ENCODE measurements at places on chromosomes 5 and 9. TPM values are rescaled to one million over a fixed set of nuclear protein-coding genes. Genes with fewer than 3 reads are reported as not detected.

The NRG2 gene
- 5.3 TPM for total RNA-seq

The SLC36A3 gene
- total RNA-seq = not detected

The OR13C3 gene
- total RNA-seq = not detected

The ACSL6 gene
- total RNA-seq = 34.2 TPM

The ABO gene
- total RNA-seq = not detected

The PCA3 gene
- total RNA-seq = 0.82 TPM

GRCh38 chr5:110625376-110625999 lies 101.0 kb downstream of the TMEM232 start:
- peak; percentile 2 for DNase-seq

- no peak for DNase-seq
Observed at GRCh38 chr5:83219077-83219476, 141.7 kb downstream of the XRCC4 start.

- no peak for DNase-seq
Observed at GRCh38 chr5:128002425-128002824, 81.1 kb upstream of the SLC12A2 start.

- no peak for DNase-seq
Observed at GRCh38 chr5:40277161-40277906, 402.4 kb upstream of the PTGER4 start.

DNA sequence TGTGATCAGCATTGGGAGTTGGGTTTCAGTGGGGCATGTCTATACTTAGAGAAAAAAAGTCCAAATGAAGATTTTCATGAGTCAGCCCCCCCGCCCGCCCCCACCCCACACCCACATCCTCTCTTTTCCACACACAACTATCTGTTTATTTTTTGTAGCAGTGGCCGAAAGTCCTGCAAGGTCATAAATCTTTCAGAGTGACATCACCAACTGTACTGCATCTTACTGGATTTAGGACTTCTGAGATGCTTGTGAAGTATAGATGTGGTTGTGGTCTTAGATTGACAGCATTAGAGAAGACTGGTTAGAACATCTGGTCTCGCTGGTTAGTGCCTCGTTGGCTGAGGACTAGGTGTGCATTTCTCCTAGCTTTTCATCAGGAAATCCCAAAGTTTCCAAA lies 7.3 kb upstream of the ROPN1L start:
- no peak for DNase-seq

GRCh38 chr5:149053072-149053695 lies 9.7 kb downstream of the SH3TC2 start:
- DNase-seq = no peak

GRCh38 chr5:150658699-150659265 lies 2.3 kb upstream of the MYOZ3 start:
- DNase-seq = no peak

DNA sequence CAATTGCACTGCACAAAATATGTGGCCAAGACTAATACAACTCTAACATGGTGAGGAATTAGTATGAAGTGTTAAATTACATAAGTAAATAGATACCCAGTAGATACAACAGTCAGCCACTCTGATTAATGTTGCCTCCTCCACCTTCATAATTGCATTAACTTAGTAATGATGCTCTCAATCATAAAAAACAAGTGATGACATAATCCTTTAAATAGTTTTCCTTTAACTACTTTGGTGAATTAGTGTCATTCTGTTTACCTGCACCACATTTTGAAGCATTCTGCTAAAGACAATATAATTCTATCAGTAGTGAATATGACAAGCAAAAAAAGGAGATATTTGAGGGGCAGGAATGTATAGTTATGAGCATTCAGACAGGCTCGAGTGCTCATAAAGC lies 265.9 kb upstream of the SLC24A2 start:
- no peak for DNase-seq

GRCh38 chr5:50744776-50745175 lies 78.3 kb downstream of the PARP8 start:
- no peak for DNase-seq

DNA sequence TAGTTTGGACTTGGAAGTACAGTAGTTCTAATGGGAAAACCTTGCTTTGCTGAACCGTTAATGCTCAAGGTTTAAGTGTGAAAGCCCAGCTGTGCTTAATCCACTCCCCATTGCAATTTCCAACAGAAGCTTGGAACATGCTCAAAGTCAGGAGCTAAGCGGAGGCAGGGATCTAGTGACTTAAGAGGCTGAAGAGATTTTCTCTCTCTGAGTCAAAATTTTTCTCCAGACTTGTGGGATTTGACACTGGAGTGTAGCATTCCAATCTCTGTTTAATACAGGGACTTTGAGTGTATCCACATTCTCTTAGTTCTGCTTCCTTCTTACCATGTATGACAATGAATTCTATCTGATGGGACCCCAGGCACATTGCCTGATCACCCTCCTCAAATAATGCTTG lies 471.8 kb downstream of the KIF4B start:
- no peak for DNase-seq

- DNase-seq = no peak
Observed at GRCh38 chr5:73373814-73374510, 74.6 kb downstream of the FOXD1 start.

GRCh38 chr5:148913985-148914431 lies 87.6 kb downstream of the ADRB2 start:
- DNase-seq = no peak

DNA sequence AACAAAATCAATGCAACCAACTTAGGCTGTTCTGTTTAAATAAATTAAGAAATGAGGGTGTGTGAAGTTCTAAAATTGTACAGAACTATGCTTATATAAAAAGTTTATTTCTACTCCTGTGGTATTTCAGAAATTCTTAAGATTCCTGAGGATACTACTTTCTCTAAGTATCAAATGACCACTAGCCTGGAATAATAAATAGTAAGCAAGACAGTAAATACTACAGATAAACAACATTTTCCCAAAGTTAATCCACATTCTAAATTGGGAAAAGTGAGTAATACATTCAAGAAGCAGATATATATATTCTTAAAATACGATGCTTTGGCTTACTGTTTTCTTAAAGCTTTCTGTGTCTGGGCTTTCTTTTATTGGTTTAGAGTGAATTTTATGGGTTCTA lies 29.5 kb downstream of the CCNH start:
- no peak for DNase-seq

DNA sequence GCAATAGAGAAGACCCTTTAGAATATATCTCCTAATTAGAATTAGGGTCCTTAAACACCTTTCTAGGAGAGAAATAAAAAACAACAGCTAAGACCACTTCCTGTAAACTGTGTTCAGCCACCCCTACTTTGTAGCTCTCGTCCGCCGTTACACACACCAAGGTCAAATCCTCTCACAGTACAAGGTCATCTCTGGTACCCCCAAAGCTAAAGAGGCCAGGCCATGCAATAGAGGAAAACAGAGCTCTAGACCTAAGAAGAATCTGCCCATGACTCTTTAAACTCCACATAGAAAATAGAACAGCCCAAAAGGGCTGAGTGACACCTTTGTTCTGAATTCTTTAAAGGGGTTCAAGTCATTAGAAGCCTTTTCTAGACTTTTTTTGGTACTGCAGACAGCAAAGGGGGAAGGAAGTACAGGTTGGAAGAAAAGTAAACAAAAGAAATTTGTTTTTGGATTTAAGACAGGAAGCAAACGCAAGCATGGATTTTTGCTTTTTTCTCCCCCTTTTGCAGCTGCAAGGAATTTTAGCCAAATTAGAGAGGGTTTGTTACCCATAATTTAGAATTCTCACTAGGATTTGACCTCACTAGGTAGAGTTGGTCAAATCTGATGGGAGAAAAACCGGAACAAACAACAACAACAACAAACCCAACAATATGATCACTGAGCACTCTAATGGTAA lies 13.4 kb upstream of the FANCC start:
- DNase-seq = no peak

DNA sequence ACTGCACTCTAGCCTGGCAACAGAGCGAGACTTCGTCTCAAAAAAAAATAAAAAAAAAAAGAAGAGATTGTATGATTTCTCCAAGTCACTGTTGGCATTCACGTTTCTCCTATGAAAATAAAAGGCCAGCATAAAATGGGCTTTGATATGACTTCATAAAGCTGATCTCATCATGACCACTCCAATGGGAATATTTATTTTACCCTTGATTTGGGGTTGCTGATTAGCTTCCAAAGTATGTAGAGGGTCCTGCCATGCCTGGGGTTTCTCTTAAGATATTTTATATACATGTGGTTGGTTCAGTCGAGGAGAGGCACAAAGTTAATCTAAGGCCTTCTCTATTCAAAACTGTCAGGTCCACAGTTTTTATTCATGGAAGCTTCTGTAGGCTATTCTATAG lies 247.0 kb upstream of the TNC start:
- no peak for DNase-seq

DNA sequence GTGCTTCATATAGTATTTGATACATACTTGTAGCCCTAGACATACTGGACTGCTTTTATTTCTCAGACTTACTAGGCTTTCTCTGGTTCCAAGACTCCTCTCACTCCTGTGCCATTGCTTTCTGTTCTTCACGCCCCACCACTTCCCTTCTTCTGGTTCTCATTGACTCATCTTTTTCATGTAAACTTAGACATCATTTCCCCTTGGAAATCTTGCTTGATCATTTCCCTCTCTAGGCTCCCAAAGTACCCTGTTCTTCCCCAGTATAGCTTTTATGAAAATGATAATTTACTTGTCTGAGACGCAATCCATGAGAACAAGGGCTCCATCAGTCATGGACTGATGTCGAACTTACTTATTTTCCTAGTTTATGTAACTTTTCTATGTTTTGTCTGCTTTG lies 83.5 kb downstream of the TLR4 start:
- DNase-seq = no peak

GRCh38 chr9:99039505-99040182 lies 65.3 kb upstream of the TGFBR1 start:
- no peak for DNase-seq

GRCh38 chr5:137221943-137222342 lies 277.2 kb downstream of the SPOCK1 start:
- no peak for DNase-seq

- DNase-seq = no peak
Observed at GRCh38 chr5:78612227-78613150, 36.1 kb downstream of the LHFPL2 start.

DNA sequence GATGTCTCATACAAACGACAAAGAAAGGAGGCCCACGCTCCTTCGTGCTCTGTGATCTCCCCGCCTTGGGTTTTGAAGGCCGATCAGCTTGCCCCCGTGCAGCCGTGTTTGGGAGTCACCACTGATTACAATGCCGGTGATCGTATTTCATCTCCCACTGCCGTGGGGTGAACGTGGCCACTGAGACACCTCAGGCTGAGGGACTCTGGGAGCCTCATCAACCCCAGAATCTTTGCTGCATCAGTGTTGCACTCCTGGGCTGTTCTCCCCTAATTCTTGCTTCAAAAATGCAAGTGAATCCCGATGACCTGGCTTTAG lies 194.2 kb downstream of the HSPA4 start:
- no peak for DNase-seq
